Activated naive CD8-positive, alpha-beta T cell treated with anti-CD3 and anti-CD28 coated beads, Interleukin-2, amount 10 ng/mL, durations not matched to agents 7 days and 5 days (primary cell): ENCODE measurements at places on chromosomes 2 and 18. TPM values are rescaled to one million over a fixed set of nuclear protein-coding genes. Genes with fewer than 3 reads are reported as not detected.

DNA sequence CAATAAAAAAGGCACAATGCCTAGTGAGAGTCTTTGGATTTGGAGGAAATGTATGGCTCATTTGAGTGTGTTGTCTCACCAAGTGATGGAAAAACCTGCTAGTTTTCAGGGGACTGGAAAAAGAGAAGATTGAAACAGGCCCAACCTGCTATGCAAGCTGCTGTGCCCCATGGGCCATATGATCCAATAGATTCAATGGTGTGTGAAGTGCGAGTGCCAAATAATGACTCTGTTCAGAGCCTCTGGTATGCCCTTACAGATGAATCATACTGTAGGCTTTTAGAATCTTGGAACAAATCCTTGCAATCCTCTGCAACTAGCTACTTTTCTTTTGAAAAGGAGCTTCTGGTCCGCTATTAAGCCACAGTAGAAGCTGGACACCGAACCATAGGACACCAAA lies 529.8 kb upstream of the CNTNAP5 start:
- DNase-seq: no peak

GRCh38 chr18:45671321-45671720 lies 52.7 kb upstream of the SLC14A1 start:
- no peak for DNase-seq

DNA sequence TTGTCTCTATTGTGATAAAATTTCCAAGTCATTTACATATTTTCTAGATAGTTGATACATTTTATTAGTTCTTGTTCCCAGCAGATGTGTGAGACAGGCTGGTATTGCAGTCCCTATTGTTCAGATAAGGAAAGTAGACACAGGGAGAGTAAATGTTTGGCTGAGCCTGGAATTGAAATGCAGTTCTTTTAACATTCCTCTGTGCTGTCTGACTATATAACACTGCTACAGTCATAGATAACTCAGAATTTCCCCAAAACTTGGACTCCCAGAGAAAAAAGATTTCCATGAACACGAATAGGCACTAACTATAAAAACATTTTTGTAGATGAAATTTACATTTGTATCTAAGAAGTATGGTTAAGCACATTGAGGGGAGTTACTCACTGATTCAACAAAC lies 71.4 kb downstream of the PLCL1 start:
- DNase-seq: no peak

DNA sequence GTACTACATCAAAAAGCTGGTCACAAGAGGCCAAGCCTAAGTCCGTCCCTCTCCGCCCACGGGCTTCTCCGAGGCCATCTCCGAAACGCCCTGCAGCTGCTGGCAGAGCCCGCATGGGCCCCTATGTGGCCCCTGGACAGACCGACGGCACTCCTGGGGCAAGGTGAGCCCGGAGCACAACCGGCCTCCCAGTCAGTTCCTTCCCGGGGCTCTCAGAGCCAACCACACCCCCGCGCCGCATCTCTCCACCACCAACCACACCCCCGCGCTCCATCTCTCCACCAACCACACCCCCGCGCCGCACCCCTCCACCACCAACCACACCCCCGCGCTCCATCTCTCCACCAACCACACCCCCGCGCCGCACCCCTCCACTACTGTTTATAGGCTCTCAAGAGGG lies 93.5 kb downstream of the ZNF516 start:
- no peak for DNase-seq

- no peak for DNase-seq
These were observed 29.6 kb upstream of the IL37 start for GRCh38 chr2:112881217-112881985.

DNA sequence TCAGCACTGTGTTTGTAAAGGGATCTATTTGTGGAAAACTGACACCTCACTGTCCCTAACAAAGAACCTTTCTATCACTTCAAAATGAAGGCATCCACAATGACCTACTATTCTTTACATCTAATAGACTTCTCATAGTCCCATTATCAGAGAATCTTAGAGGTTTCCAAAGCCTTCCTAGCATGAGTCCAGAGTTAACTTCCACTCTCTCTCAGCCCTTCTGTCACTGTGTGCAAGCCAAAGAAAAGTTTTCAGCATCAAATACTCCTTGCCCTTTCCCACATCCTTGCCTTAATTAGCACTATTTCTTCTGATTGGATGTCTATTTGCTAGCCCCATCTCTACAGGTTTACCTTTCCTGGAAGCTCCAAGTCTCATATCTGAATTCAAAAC lies 178.5 kb downstream of the ERBB4 start:
- no peak for DNase-seq

- no peak for DNase-seq
These were observed 782.9 kb downstream of the SLC4A3 start for GRCh38 chr2:220410296-220410695.

Gene GPR55
- total RNA-seq: 18.8 TPM

Gene AQP12A
- total RNA-seq: not detected

DNA sequence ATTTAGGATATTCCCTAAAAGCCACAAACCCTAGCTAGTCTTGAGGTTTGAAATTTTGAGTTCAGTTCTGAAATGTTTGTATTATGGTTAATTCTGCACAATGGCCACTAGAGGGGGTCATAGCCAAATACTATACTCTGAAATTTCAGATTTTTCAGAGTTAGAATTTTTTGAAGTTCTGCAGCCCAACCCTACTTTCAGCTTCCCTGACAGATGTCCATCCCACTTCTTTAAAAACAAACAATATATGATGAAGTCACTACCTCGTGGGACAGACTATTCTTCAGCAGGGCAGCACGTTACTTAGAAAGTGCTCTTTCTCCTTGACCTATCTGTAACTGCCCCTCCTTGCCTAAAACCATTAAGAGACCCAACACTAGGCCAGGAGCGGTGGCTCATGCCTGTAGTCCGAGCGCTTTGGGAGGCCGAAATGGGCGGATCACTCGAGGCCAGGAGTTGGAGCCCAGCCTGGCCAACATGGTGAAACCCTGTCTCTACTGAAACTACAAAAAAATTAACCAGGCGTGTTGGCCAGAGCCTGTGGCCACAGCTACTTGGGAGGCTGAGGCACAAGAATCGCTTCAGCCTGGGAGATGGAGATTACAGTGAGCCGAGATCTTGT lies 48.2 kb upstream of the PAPOLG start:
- no peak for DNase-seq

GRCh38 chr18:12989397-12990122 lies 1.6 kb upstream of the CEP192 start:
- no peak for DNase-seq

DNA sequence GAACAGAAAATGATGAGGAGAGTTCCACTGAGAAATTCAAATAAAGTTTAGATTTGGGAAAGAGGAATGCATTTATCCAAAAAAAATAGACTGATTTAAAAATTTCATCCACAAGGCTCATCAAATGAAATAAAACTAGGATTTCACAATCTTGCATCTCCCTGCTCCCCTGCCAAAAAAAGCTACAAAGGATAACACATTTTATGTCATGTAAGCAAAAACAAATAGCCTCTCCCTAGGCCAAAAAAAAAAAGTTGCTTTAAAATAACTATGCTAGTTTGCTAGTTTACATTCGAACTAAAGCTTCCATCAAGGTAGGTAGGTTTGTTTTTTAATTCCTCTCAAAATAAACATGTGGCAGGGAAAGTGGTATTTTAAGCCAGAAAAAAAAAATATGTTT lies 465.5 kb upstream of the ID2 start:
- DNase-seq: no peak

GRCh38 chr18:24762511-24762910 lies 302.1 kb downstream of the HRH4 start:
- DNase-seq: no peak

GRCh38 chr18:9596226-9596625 lies 18.1 kb downstream of the PPP4R1 start:
- no peak for DNase-seq
